BE2C (cell line): ENCODE measurements at places on chromosomes 1 and 21.

GRCh38 chr1:218166268-218166945, 118.7 kb upstream of the RRP15 start:
- DNase-seq, result no peak

GRCh38 chr1:84539972-84540371, 33.6 kb upstream of the GNG5 start:
- DNase-seq, result no peak

GRCh38 chr1:212593821-212594251, 14.7 kb upstream of the ATF3 start:
- no peak for DNase-seq

DNA sequence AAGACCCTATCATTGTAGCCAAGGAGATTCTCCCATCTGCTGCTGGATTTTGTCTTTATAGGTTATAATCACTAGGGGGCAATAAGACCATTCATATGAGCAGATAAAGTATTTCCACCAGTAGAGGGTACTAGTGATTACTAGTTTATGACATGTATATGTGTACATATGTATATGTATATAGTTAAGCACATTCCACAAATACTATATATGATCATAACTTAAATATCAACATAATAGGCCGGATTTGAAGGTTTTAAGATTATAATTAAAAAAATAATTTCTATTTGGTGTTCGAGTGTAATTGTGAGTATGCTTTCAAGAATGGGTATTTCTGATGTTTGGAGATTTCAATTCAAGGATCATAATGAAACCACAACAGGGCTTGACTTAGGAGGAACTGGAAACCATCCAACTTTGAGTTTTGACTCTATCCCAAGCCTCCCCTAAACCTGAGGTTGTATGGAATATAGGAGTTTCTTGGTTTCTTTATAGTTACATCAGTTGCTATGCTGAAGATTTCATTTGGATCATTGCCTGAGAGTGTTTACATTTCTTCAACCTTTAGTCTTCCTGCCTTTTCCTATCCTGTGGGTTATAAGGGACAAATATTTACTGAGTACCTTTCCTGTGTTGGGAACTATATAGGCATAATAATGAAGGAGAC, 16.9 kb downstream of the TCEANC2 start:
- no peak for DNase-seq

DNA sequence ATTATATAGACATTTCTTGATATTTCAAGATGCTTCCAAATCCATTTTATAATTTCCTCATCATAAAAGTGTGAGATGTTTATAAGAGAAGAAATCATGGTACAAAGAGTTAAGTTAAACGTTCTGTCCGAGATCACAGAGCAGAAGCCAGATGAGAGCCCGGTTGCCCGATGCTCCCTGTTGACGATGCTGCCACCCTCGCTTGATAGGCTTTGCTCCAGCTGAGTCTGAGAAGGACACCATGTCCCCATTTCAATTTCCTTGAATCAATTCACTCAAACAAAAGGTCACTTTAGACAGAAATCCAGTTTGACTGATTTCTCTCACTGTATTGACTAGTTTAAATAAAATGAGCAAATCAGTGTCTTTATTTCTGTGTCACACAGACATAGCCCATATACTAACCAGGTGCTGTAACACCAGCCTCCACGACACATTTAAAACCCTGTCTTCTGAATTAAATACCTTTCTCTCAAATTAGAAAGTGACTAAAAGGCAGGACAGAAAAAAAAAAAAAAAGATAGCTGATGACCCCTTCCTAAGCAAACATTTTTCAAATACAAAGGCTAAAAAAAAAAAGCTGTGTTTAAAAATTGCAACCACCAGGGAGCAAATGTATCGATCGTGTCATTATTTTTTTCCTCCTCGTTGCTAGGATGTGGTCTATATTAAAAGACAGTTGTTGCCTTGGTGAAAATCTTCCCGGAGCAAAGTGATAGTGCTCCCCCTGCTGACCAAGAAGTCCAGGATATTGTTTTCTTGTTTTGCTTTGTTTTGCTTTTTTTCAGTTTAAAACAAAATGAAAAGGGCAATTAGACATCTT, 35.2 kb downstream of the DNASE2B start:
- DNase-seq, result peak; percentile 36

GRCh38 chr21:21415741-21416140, 417.5 kb downstream of the NCAM2 start:
- no peak for DNase-seq

DNA sequence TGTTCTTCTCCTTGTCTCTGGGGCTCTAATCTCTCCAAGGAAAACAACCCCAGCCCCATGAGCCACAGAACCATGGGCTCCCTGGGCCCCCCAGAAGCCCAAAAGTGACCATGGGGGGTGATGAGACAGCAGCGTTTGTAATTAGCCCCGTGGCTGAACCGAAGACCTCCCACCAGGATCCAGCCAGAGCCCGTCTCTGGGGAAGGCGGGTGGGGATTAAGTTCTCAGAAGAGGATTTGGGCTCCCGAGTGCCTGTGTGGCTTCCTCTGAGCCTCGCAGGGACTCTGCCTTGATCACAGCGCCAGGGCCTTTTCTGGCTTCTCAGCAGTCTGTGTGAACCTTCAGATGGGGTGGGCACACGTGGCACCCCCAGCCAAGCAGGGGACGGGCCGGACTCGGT, 77.0 kb downstream of the ALPL start:
- DNase-seq, result no peak

GRCh38 chr1:18581420-18581880, 49.2 kb upstream of the PAX7 start:
- peak; percentile 52 for DNase-seq

- no peak for DNase-seq
Observed at GRCh38 chr1:87584586-87584985, 255.9 kb downstream of the LMO4 start.

- no peak for DNase-seq
Observed at GRCh38 chr21:35136106-35136505, 87.0 kb upstream of the RUNX1 start.

- DNase-seq, result no peak
Observed at GRCh38 chr1:83064589-83065242, 934.2 kb downstream of the TTLL7 start.

DNA sequence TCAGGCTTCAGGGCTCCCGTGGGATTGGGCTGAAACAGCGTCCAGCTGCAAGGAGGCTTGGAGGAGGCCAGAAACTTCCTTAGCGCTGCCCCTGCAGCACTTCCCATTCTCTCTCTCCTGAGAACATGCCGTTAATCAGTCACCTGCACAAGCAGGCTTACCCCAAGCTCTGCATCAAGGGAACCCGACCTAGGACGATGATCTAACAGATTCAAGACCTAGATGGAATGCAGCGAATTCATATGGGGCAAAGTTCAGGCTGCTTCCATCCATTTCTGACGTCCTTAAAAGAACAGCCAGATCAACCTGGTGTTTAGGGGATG, 114.1 kb downstream of the ERG start:
- no peak for DNase-seq

DNA sequence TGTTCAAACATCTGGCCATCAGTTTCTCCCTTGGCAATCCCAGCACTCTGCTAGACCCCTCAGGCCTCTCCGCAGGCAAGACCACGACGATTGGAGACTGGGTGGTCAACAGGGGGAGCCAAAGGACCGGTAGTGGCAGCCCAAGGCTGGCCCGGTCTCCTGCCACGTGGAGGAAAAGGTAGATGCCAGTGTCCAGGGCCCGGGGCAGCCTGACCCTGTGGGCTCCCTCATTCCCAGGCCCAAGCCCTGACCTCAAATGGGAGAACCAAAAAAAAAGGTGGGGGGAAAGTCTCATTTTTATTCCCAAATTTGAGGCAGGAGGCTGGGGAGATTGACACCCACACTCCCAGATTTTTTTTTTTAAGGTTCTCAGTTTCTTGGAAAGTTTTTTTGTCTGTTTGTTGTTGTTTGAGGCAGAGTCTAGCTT, 24.8 kb downstream of the S100A6 start:
- peak; percentile 94 for DNase-seq

DNA sequence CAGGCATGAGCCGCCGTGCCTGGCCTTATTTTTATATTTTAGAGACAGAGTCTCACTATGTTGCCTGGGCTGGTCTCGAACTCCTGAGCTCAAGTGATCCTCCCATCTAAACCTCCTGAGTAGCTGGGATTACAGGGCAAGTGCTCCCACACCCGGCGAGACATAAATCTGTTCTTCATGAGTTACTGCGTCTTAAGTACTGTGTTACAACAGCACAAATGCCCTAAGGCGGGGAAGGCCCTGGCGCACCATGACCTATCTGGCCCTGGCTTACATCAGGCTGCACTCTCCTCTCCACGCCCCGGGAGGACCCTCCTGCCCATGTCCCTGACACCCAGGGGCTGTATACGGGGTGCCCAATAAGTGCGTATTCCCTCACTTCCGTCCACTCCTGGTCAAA, 4.3 kb downstream of the GPR153 start:
- no peak for DNase-seq

- no peak for DNase-seq
Observed at GRCh38 chr1:200625381-200625824, 4.9 kb upstream of the KIF14 start.

GRCh38 chr1:108749081-108749480, 2.6 kb downstream of the STXBP3 start:
- no peak for DNase-seq

DNA sequence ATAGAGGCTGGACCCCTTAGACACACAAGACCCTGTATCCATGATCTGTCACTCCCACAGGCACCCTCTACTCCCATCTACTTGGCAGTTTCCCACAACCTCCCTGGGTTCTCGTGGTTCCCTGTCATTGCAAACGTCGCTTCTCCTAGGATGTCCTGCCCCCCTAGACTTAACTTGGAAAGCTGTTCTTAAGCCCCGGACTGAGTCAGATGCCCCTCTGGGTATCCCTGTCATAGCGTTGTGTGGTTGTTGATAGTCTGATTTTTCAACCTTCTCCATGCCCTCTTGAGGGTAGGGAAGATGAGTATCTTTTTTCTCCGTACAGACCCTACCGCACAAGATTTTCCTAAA, 11.8 kb downstream of the RCC1 start:
- no peak for DNase-seq

GRCh38 chr1:189657715-189658114, 819.9 kb downstream of the BRINP3 start:
- DNase-seq, result no peak

- no peak for DNase-seq
Observed at GRCh38 chr1:206923009-206923960, 1.5 kb upstream of the FCMR start.

- peak; percentile 68 for DNase-seq
Observed at GRCh38 chr1:6343506-6344405, 49.8 kb downstream of the ACOT7 start.

DNA sequence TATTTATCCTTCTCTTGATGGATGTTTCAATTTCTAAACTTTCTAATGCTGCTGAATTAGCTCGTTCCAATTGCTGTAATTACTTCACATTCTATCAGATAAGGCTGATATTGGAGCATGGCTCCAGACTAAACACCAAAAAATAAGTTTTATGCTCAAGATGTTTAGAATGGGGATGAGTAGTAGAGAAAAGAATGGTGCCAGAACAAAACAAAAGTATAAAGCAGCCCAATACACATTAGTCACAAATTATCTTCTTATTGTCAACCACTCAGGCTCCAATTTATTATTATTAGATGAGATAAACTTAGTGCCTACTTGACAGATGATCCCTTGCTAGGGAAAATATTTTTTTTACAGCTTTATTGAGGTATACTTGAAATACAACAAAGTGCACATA, 21.8 kb downstream of the ATPAF1 start:
- DNase-seq, result no peak

GRCh38 chr1:92949937-92950817, 11.1 kb downstream of the DIPK1A start:
- DNase-seq, result no peak

DNA sequence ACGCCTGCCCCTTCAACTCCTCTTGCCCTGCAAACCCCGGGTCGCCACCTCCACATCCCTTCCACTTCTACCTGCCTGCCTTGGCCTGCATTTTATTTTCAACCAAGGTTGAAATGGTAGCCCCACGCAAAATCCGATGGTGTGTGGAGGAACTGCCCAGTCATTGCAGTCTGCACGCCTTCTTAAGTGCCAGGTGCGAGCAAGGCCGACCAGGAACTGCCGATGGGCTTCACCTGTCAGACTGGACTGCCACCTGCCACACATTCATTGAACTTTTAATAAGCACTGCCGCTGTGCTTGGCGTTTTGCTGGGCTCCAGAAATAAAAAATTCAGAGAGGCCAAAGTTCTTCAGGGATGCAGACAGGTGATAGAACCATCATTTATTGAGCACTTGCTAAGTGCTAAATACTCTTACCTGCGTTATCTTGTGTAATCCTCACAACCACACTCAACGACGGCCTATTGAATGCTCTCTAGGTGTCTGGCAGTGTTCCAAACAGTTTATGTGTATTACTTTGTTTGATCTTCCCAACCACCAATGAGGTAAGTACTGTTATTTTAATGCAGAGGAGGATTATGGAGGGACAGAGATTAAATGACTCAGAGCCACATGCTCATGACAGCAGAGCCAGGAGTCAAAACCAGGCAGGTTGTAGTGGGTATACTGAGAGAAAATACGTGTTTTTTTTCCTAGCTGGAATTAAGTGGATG, 36.2 kb downstream of the CACHD1 start:
- no peak for DNase-seq

DNA sequence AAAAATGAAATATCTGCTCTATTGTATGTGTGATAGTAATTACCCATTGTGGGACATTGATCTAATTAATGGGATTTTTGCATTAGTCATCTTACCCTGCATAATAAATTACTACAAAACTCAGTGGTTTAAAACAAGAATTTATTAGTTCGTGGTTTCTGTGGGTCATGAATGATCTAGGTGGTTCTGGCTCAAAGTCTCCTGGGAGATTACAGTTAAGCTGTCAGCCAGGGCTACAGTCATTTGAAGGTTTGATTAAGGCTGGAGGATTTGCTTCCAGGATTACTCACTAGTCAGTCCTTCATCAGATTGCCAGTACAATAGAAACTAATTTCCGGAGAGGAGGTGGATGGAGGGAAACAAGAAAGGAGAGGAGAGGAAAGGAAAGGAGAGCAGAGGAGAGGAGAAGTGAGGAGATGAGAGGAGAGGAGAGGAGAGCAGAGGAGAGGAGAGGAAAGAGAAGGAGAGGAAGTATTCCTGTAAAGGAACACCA, 60.4 kb upstream of the TNFSF4 start:
- DNase-seq, result no peak

DNA sequence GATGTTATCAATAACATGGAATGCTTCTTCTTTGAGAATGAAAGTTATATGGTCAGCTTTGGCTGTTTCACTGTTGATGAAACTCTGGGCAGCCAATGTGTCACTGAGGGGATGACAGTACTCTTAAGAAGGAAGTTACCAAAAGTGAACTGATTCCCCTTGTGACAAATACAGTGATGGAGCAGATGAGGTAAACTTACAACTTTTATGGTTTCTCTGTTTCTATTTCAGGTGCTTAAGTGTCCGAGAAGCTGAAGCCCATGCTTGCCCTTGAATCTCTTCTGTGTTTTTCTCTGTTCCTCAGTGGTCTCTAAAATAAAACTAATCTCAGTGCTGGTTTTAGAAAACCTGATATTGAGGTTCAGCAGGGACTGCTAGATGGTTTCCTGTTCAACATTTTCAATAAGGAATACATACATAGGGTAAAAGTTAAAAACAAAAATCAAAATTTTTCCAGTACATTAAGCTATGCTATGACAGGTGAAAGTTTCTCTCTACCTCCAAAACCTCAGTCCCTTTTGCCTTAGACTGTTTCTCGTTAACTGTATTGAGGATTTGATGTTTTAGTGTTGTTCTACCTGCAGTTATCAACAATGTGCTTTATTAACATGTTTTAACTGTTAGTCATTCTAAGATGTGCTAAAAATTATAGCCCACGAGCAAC, 454.4 kb upstream of the ADGRL4 start:
- no peak for DNase-seq
